ENCODE measurements at places on chromosomes 1 and 21.

- DNase-seq = no peak
Observed at GRCh38 chr1:63126104-63126503, 196.3 kb upstream of the FOXD3 start.

DNA sequence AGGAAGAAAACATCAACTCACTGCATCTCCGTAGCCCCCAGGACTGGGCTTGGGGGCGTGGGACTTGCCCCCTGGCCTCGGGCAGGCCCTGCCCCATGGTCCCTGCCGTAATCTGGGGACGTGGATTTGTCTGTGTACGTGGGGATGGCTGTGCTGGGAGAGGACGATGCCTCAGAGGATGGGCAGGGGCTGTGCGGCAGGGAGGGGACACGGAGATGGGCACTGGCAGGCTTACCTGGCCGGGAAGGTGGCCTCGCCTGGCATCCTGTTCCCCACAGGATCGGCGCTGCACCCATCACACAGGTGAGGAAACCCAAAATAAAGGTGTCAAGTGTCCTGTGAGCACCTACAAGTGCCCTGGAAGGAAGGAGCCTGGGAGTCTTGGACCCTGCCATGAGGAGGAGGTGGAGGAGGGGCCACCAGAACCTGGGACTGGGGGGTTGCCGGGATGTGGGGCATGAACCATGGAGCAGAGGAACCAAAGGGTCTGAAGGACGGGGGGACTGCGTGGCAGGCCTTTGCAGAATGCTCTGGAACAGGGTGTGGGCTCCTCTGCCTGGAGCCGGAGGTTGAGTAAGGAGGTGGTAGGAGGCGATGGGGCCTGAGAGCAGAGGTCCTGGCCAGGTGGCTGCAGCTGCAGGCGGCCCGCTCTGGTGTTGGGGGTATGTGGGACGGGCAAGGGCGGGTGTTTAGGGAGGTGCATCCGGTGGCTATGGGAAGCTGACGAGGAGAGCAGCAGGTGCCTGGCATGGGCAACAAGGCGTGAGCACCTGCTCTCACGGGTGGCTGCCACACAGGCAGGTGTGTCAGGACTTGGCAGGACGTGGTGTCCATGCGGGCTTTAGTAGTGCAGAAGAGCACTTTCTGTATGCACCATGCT is 27.8 kb upstream of the LRRC3 start:
- no peak for DNase-seq

GRCh38 chr1:210303391-210303790 is 25.3 kb upstream of the HHAT start:
- DNase-seq = no peak

DNA sequence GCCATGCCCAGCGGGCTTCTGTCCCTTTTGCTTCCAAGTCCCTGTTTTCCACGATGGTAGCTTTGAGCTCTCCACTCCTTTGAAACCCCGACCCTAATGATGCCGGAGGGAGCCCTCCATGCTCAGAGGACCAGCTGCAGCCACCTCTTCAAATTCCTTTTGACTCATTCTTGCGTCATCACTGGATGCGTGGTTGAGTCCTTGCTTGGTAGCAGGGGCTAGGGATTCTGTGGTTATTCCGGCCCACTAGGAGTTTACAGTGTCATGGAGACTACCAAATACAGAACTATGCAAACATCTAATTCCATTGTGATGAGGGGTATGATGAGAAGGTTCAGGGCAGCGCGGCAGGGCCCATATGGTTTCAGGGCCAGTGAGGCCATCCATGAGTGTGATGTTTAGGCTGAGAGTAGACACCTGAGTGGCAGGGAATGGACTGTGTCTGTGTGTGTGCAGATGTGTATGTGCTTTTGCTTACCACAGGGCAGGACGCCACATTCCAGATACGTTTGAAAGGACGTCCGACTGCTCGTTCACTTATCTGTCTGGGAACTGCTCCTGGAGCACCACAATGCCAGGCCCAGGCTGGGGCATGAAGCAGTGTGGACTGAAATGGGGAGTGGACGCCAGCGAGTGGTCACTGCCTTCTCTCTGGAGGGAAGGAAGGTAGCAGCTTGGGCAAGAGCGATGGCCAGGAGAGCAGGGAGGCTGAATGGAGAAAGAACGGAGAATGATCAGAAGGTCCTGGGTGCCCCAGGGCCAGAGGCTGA is 30.4 kb upstream of the ZBTB21 start:
- DNase-seq = no peak

DNA sequence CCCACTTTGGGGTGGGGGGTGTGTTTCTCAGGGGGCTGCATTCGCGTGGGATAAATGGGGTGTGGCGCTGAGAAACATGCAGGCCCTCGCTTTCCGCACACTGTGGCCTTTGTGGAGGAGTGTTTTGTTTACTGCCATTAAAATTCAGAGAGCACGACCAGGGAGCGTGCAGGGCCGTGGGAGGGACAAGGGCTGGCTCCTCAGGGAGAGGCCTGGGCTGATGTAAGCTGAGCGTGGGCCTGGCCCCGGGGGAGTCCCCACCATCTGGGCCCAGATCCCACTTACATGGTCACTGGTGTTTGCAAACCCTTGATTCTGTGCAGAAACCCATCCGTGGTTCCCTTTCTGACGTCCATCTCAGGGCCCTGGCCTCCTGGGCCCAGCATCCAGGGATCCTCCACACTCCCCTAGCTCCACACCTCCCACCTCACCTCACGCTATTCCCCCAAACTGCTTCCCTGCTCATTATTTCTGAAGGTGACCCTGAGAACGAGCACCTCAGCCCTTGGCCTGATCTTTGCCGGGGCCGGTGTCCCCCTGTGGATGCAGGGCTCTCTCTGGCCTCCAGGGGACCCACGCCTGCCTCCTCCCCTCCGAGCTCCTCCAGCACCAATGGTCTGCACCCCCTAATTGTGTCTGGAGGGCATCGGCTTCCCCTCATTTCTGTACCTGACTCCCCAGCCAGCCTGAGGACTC is 92.5 kb upstream of the SIM2 start:
- DNase-seq = no peak

GRCh38 chr1:116826818-116827606 is 72.8 kb downstream of the CD2 start:
- DNase-seq = no peak

GRCh38 chr1:150281221-150281757 is 1.1 kb upstream of the CIART start:
- peak; percentile 33 for DNase-seq

DNA sequence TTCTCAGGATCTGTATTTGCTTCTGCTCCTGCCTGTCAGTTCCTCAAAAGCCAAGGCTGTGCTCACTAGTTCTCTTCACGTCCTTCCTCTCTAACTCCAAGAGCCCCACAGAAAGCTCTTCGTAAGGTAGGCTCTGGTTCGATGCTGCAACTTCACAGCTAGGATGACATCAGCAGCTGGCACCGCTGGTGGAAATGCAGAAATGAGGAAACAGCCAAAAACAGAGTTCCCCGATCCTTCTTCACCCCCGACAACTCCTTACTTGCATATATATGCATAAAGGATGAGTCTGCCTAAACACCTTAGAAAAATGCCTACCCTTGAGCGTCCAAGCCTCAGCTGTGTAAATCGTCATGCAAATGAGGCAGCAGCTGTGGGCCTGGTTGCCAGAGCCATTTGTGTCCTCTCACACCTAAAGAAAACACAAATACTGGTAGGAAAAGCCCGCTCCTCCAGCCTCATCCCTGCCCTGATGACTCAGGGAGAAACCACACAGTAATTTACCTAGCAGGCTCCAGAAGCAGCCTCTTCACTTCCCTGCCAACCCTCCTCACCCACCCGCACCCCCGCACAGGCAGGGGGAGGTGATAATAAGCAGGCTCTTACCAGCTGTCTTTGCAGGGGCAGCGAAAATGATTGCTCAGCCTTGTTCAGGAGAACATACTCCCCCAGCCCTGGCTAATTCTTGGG is 28.2 kb downstream of the BATF3 start:
- no peak for DNase-seq

GRCh38 chr1:64546013-64546412 is 76.1 kb downstream of the CACHD1 start:
- no peak for DNase-seq

DNA sequence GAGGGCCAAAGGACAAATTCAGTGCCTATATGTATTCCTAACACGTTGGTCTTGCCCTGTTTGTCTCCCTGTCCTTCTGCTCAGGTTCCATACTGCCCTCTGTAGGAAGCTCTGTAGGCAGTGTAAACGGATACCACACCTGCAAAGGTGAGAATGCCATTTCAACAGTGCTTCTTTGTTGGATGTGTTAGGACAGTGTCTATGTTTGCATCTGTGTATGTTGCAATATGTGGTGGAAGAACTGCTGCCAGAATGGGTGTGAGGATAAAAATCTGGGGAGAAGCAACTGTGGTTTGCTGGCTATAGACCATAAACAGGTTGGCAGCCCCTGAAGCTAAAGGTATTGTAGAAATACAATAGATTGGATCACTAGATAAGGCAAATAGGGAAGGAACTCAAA is 113.1 kb upstream of the BMP8A start:
- DNase-seq = no peak

DNA sequence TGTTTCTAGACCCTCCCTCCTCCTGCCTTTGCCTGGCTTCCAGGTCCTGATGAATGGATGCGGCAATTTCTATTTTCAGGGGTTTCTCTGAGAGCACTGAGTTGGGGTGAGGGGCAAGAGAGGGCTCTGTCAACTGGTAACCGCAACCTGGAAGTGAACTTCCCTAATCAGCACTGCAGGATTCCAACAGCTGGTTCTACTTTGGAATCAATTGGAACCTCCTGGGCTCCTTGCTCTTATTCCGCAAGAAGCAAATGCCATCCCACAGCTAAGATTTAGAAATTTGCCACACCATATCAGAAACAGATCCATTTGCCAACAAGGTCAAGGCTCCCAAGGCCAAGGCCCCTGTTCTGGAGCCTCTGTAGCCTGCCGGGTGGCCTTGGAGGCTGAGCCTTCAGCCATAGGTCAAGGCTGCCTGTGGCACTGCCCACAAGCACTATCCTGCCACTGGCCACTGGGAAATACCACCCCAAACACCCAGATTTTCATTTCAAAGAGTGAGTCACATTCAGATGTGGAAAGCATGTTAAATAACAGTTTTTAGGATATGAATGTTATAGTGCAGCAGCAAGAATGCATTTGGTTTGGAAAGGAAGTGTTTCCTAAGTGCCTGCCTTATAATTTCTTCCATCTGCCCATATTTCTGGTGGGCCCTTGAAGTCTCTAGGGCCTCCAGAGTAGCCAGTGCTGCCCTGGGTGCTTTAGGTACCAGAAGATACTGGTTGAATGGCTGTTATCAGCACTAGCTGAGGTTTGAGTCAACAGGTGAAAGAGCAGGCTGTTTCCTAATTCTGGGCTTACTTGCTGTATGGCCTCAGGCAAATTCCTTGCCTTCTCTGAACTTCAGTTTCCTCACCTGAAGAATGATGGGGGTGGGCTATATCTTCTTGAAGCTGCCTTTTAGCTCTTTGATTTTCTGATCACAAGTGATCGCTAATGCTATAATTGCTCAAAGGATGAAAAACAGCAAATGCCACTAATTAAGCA is 56.3 kb upstream of the JUN start:
- DNase-seq = no peak

- no peak for DNase-seq
Observed at GRCh38 chr21:28112511-28112910, 880.2 kb downstream of the LTN1 start.

- no peak for DNase-seq
Observed at GRCh38 chr1:53259932-53260331, 21.6 kb upstream of the MAGOH start.

GRCh38 chr1:201795066-201795465 is 33.9 kb upstream of the IPO9 start:
- DNase-seq = no peak

GRCh38 chr21:26837539-26837938 is 7.7 kb downstream of the ADAMTS1 start:
- DNase-seq = no peak

DNA sequence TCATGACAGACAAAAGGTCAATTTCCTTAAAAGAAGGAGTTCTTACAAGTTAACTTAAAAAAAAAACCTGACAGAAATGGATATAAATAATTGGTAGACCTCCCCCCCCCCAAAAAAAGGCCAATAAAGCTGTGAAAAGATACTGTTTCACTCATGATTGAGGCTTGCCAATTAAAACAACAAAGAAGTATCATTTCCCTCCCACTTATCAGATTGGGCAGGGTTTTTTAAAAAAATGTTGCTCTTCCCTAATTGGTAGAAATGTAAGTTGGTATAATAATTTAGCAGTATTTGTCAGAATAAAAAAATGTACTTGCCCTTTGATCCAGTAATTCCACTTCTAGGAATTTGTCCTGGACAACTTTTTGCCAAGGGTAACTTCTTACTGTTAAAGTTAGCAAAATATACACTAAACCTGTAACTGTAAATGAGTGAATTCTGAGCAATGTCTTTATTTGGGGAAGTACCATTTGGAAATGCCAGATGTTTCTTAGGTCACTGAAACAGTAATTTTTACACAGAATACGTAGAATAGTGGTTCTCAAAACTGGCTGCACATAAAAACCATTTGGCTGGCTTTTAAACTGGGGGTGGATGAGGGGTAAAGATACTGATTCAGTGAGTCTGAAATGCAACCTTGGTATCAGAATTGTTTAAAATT is 17.5 kb downstream of the RNF2 start:
- no peak for DNase-seq

- no peak for DNase-seq
Observed at GRCh38 chr1:164183854-164184635, 374.9 kb upstream of the PBX1 start.

DNA sequence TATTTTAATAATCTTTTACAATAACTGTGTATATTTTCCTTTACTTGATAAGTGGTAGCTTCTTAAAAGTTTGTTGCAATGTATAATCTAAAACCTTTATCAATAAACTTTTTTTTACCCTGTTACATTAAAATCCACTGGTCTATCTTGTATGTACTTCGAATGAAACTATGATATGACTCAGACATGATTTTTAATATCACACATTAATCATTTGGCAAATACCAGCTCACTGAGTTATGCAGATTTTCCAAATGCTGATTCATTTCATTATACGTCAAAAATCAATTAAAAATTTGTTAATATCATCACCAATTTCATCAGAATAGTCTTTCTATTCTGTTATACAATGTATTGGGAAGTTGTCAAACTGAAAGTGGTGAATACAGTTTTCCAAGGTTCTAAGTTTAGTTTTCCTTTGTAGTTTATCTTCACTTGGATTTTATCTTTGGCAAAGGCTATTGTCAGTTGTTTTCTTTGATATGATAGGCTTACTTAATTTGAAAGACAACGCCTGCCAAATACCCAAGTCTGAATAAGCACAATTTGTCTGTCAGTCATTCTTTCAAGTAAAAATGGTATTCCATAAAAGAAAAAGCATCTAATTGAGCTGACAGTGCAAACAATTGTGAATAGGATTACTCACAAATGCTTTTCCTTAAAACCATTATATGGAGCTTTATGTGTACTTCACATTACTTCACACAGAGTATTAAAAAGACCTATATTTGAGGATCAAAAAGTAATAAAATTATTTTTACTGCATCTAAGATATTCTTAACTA is 127.0 kb downstream of the NME7 start:
- no peak for DNase-seq

DNA sequence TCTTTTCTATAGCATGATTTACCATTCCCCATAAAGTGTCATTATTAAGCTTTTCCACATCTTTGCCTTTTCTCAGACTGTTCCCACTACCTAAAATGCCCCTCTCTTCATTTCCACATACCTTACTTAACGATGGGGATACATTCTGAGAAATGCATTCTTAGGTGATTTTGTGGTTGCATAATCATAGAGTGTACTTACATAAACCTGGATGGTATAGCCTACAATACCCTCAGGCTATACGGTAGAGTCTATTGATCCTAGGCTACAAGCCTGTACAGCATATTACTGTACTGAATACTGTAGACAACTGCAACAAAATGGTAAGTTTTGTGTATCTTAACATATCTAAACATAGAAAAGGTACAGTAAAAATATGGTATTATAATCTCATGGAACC is 54.8 kb upstream of the MUTYH start:
- no peak for DNase-seq

All from T-helper 17 cell (primary cell).